PC-9 (cell line): ENCODE measurements at places on chromosomes 3 and 15. TPM values are rescaled to one million over a fixed set of nuclear protein-coding genes. Genes with fewer than 3 reads are reported as not detected.

- no peak for DNase-seq
Measured at GRCh38 chr3:52471371-52472238, 16.2 kb downstream of the NISCH start.

The ZPLD1 gene
- not detected in 2 replicates for total RNA-seq

DNA sequence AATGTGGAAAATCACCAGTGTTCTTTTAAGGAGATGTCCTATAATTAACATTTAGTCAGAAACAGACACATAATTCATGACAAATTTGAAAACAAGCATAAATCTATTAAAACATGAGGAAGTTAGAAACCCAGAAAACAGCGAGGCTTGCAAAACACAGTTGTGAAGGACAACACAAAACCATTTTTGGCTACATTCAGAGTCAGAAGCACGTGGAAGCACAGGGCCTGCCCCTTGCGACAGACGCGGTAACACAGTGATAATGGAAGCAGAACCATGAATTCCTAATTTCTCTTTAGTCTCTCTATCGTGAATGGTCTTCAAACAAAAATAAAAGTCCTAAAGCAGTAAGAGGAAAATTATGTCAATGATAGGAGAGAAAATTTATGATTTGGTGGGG lies 12.2 kb downstream of the NCEH1 start:
- no peak for DNase-seq

DNA sequence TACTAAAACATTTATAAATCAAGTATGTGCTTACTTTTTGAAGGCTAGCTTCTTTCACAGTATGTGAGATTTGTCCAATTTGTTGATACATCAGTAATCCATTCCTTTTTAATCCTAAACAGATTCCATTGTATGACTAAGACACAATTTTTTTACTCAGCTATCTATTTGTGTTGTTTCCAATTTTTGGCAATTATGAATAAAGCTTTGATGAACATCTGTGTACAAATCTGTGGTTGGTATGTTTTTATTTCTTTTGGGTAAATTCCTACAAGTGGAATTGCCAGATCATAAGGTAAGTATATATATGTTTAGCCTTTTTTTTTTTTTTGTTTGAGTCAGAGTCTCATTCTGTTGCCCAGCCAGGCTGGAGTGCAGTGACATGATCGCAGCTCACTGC lies 56.2 kb upstream of the VEPH1 start:
- no peak for DNase-seq

The MBD4 gene
- 48.6 and 49.4 TPM in 2 replicates for total RNA-seq

The INSYN1 gene
- not detected in 2 replicates for total RNA-seq

- no peak for DNase-seq
Measured at GRCh38 chr3:123298903-123299302, 97.2 kb downstream of the SEC22A start.

The DVL3 gene
- total RNA-seq = 101 and 108 TPM in 2 replicates

- no peak for DNase-seq
Measured at GRCh38 chr15:67036775-67037555, 28.4 kb upstream of the SMAD3 start.

DNA sequence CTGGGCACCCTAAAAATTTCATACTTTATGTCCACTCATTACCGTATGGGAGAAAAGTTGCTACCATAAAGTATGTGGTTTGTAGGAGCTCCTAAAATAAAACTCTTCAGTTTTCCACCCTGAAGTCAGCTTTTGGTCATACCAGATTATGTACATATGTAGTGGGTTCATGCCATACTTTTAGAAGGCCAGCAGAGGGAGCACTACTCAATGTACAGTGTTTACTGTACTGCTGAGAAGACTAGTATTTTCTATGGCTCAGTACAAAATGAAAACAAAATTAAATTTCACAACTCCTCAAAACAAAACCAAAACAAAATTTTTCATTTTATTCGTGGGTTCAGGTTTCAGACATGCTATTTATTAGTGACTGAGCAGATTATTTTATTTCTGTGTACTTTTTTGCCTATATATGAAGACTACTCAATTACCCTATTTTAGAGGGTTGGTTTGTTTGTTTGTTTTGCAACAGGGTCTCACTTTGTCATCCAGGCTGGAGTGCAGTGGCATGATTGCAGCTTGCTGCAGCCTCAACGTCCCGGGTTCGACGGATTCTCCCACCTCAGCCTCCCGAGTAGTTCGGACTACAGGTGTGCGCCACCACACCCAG lies 24.3 kb downstream of the NXPE3 start:
- peak; percentile 24 for DNase-seq
